CD14-positive monocyte (primary cell): ENCODE measurements at places on chromosomes 7 and 10. TPM values are rescaled to one million over a fixed set of nuclear protein-coding genes. Genes with fewer than 3 reads are reported as not detected.

DNA sequence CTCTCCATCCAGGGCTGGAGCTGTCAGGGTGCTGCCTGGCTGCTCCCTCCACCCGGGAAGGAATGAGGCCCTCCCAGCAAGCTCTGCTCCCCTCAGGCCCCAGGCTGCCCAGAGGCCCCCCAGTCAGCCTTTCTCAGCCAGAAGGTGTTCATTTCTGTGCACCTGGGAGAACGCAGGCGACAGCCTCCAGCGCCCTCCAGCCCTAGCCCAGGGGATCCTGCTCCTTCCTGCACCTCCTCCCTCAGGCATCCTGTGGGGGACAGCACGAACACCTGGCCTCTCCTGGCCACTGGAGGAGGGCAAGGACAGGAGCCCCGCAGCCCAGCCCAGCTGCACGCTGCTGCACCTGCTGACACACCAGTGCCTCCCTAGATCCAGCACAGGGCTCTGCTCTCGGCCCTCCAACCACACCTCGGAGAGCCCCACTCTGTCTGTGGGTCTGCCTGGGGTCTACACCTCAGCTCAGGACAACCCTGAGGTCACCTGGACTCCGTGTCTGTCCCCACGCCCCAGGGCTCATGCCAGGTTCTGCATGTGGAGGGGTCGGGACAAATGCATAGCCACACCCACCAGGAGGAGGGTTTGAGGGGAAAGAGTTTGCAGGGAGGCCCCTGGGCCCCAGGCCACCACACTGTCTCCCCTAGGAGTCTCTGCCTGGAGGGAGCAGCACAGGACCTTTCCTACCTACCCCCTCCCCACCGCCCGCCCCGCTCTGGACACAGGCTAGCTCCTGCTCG is 7.4 kb upstream of the PWWP2B start:
- peaks cover 63% of the 10 kb centered on the region for H3K4me1 ChIP-seq
- no peaks in the 10 kb centered on the region for H3K27me3 ChIP-seq
- no peaks in the 10 kb centered on the region for H3K36me3 ChIP-seq
- no peak overlapping the region for H3K4me3 ChIP-seq
- H3K27ac ChIP-seq, result no peak overlapping the region
- no peak for DNase-seq

DNA sequence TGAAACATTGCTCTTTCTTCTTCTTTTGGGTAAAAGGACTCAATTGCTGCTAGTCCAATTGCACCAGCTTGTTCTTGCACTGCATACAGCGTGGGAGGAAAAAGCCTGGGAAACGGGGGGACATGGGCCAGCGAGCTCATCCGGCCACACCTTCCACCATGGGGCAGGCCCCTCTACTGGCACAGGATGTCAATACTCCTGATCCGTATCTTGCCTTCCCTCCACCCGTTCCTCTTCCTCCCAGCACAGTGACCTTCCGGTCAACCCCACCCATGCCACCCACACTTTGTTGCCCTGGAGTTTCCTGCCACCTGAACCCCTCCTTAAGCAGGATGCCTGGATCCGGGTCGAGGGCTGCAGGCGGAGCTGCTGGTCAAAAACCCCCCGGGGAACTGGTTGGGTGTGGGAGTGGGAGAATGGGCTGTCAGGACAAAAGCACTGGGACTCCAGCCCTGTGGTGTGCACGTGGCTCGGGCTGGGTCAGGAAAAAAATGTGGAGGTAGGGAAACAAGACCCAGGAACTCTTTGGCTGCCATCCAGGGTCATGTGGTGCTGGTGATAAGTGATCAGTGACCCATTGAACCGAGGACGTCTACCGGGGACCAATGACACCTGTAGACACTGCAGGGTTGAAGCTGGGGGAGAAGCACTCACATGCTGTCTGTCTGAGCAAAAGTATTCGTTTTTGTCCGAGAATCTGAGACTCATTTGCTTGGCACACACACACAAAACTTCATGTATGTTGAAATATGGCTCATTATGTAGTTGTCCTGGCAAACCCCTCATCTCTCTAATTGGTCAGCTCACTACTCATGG is 8.1 kb downstream of the IL2RA start:
- H3K4me3 ChIP-seq, result no peak overlapping the region
- H3K4me1 ChIP-seq, result peaks cover 32% of the 10 kb centered on the region
- H3K27ac ChIP-seq, result no peak overlapping the region
- no peaks in the 10 kb centered on the region for H3K36me3 ChIP-seq

DNA sequence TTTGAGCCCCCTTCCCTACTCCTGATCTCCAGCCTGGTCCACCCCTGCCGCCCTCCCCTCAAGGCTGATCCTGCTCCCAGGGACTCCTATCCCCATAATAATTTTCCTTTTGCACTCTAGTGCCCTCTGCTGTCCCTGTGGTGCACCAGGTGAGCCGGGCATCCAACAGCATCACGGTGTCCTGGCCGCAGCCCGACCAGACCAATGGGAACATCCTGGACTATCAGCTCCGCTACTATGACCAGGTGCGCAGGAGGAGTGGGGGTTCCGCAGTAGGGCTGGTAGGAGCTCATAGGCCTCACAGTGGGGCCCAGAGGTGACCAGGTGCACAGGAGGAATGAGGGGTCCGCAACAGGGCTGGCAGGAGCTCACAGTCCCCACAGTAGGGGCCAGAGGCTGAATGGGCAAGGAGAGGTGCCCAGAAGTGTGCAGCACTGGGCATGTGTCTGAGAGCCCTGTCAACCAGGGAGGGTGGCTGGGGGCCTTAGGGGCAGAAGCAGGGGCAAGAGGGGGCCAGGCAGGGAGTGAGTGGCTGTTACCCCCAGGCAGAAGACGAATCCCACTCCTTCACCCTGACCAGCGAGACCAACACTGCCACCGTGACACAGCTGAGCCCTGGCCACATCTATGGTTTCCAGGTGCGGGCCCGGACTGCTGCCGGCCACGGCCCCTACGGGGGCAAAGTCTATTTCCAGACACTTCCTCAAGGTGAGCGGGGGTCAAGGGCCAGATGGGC is 11.7 kb downstream of the EPHB6 start:
- H3K4me1 ChIP-seq, result peaks cover 12% of the 10 kb centered on the region
- H3K27me3 ChIP-seq, result no peaks in the 10 kb centered on the region
- no peak overlapping the region for H3K27ac ChIP-seq
- DNase-seq, result no peak
- H3K36me3 ChIP-seq, result peaks cover 30% of the 10 kb centered on the region

Gene LOXL4
- 0.03 TPM in 1 of 2 replicates, not detected in the other for polyA plus RNA-seq

Gene ADAM12
- not detected for polyA plus RNA-seq

Gene BHLHA15
- not detected in 2 replicates for polyA plus RNA-seq

Gene LEP
- 0.12 TPM for polyA plus RNA-seq
